Activated CD4-positive, alpha-beta T cell treated with anti-CD3 and anti-CD28 coated beads, Interleukin-10, Interleukin-2, amounts not matched to agents 100 ng/mL and 50 ng/mL, durations not matched to agents 16 hours and 8 hours (primary cell): ENCODE measurements at places on chromosomes 13 and 19.

- DNase-seq, result no peak
Observed at GRCh38 chr19:49872245-49873128, 4.7 kb downstream of the AKT1S1 start.

- peak; percentile 56 for DNase-seq
Observed at GRCh38 chr19:38095411-38096308, 128.4 kb downstream of the DPF1 start.

- DNase-seq, result peak; percentile 41
Observed at GRCh38 chr19:54154603-54155345, 4.7 kb downstream of the LENG1 start.

GRCh38 chr19:56699552-56699951, 28.0 kb upstream of the ZNF835 start:
- no peak for DNase-seq

GRCh38 chr19:30065680-30066606, 123.9 kb downstream of the URI1 start:
- no peak for DNase-seq

DNA sequence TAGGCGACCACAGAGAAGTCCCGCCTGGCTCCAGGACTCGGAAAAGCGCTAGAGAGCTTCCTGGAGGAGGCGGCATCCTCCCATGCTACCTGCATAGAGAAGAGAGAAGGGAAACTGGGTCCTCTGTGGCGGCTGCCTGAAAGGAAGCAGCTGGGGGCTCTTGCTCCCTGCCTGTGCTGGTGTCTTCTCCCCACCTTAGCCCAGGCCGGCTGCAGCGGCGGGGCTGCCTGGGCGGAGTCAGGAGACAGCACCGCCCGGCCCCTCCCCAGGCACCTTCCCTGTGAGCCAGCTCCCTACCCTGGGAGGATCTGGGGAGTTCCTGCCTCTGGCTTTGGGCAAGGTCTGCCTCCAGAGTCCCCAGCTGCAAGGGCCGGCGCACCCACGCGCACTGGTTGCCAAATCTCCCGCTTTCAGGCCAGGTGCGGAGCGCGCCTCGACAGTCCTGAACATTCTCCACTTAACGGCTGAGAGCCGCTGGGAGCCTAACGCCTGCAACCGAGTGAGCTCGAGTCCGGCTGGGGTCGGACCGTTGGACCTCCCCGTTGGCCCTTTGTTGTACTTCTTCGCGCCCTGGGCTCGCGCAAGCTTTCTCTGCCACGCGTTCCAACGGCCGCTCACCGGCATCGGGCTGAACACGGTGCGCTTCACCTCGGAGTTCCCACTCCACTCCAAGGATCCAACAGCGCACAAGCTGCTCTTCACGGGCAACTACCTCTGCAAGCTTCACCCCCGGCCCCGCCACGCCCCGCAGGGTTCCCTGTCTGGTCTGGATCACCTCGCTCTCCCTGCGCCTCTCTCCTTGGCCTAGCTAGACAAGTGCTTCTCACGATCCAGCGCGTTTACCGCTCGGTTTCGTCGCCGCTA, 21.8 kb upstream of the ZNF30 start:
- no peak for DNase-seq

- no peak for DNase-seq
Observed at GRCh38 chr19:4624733-4625362, 14.5 kb upstream of the TNFAIP8L1 start.

DNA sequence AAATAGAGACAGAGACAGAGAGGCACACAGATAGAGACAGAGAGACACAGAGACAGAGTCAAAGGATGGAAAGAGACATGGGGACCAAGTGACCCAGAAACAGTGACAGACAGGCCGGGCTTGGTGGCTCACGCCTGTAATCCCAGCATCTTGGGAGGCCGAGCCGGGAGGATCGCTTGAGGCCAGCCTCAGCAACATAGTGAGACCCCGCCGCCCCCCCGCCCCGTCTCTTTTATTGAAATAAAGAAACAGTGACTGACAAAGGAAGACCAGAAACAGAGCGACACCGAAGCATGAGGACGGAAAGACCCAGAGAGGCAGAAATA, 848 bp upstream of the NECTIN2 start:
- no peak for DNase-seq

- DNase-seq, result peak; percentile 97
Observed at GRCh38 chr13:102394158-102395053, 7.4 kb downstream of the FGF14 start.

GRCh38 chr19:29560313-29561075, 34.7 kb downstream of the VSTM2B start:
- no peak for DNase-seq

DNA sequence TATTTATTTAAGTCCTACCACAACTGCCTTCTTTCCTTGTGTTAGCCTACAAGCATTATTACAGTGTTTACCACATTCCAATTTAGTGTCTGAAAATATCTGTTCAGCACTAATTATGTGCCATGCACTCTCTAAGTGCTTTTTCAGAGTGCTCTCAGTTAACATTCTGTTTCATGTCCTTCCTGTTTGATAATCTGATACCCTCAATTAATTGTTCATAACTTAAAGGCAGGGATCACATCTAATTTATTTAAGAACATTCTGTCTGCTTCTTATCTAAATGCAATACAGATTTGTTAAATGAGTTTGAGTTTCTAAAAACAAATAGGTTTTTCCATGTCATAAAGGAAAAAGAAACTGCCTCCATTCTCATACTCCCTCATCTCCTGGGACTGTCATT, 649.6 kb upstream of the ATXN8OS start:
- DNase-seq, result no peak

DNA sequence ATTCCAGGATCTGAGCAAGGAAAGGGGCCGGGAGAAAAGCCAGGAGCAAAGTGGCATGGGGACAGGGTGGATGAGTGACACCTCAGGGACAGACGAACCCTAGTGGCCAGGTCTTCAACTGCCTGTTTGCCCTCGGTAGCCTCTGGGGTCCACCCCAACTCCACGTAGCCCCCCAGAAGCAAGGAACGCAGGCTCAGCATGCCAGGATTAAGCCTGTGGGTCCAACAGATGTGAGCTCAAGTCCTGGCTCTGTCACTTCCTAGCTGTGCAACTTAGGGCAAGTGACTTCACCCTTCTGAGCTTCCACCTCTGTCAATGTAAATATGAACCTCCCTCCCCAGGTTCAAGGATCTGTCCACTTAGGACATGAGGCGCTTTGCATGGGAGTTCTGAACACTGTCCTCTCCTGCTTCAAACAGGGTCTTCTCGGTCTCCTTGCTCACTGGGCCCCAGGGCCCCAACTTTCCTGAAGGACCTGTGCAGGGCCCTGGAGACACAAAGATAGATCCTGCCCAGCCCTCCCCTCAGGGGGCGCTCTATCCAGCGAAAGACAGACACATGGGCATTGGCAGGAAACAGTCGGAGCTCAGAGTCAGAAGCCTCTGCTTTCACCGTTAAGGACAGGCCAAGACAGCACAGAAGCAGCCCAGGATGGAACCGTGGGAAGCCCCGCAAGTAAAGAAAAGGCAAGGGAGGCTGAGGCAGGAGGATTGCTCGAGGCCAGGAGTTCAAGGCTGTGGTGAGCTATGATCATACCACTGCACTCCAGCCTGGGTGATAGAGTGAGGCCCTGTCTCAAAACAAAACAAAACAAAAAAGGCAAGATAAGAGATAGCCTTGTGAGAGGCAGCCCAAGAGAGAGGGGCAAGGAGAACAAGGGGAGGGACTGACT, 13.2 kb downstream of the SYDE1 start:
- no peak for DNase-seq

DNA sequence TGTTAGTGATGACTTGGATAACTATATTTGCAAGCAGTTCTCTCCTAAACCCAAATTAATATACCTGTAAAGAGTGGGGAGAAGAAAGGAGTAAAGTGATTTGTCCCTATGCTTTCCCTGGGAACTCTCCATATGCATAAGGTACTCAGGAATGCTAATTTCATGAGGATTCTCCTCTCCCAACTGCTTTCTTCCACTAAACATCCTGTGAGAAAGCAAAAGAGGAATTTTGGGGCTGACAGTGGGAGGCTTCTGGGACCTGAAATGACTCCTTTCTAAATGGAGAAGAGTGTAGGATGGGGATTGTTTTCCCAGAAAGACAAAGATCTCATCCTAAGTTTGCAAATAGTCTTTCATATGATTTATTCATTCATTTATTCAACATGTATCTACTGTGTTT, 250.5 kb downstream of the TDRD3 start:
- no peak for DNase-seq

DNA sequence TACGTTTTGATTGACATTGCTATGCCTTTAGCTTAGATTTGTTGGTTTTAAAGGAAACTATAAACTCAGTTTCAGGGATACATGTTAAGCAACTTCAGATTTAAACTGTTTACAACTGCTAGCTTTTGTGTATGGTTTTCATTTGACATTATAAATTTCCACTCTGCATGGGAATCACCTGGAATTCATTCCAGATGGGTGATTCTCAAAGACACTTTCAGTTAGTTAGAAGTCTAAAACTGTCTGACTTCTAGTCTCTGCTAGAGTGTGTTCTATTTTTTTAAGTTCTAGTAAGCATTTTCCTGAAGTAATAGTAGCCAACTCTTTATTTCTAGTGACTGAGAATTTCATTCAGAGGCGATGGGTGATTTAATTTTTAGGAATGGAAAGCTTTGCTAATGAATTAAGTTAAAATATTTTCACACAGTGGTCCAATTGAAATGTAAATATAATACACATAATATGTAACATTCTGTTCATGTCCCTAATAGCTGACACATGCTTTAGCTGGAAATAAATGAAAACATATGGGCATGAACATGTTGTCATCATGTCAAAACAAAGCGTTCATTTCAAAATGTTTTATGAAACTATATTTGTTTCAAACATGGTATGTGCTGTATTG, 58.3 kb upstream of the CSNK1A1L start:
- DNase-seq, result no peak

DNA sequence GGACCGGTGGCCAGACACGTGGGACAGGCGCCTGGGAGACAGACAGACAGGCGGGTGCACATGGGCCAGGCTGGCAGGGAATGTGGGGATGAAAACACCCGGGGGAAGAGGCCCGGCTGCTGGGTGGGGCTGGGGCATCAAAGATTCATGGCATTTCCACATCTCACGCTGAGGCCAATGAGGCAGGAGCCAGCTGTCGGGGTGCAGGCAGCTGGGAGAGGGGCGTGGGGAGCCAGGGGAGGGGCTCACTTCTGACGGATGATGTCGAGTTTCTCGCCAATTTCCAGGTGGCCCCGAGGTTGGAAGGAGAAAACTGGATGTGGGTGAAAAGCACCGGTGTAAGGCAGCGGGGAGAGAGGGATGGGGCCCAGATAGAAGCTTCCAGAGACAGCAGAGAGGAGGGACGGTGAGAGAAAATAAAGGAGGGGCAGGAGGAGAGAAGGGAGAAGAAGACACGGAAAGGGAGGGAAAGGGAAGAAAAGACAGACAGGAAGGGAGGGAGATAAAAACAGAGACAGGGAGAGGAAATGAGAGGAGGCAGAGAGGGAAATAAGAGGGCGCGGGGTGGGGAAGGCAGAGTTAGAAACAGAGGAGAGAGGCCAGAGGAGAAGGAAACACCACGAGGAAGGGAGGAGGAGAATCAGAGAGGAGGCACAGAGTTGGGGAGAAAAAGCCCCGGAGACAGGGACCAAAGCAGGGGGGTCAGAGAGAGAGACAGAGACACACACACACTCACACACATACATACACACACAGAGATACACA, 8.0 kb upstream of the CCER2 start:
- no peak for DNase-seq

DNA sequence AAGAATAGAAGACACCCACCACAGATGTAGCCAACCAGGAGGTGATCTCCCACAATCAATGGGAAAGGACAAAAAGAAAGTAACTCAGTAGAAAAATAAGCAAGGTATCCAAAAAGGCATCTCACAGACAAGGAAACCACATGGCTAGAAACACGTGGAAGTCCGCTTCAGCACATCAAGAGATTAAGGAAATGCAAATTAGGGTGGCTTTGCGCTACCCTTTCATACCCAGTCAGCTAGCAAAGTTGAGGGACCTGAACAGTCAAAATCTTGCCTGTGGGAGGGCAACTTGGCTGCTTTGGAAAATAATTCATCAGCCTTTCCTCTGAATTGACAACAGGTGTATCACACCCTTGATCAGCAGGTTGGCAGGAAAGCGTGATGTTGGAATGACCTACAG, 11.6 kb upstream of the UQCR11 start:
- no peak for DNase-seq

DNA sequence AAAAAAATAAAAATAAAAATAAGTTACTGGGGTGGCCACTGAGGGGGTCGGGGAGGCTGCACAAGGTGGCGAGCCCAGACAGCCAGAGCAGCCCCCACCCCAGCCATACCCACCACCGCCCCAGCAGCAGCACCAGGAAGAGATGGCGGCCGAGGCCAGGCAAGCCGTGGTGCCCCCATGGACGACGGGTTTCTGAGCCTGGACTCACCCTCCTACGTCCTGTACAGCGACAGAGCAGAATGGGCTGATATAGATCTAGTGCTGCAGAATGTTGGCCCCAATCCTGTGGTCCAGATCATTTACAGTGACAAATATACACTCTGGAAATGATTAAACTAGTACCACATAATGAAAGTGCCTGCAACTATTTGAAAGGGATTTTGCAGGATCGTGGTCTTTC, 71.6 kb upstream of the ZDHHC20 start:
- peak; percentile 4 for DNase-seq

DNA sequence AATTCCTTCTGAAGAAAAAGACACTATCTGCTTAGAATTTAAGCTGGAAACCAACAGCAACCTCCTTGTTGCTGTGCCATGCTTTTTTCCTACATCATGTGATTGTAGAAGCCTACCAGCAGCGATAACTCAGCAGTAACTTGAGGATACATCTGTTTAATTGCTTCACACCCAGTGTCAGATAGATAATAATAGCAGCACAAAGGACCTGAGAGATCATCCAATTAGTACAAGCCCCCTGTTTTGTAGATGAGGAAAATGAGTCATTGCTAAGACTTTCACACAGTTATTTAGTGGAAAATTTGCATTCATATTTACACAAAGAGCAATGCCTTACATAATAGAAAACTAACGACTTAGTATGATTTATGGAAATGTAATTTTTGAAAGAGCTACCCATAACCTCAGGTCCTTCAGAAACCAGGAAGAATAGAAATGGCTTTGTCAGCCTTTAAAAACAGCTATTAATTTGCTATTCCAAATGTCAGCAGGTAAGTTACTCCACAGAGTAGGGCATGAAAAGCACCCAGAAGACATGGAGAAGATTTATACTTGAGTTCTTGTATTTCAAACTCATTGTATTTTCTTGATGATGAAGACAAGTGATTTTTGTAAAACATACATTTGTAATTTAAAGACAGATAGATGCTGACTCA, 93.7 kb upstream of the SGCG start:
- no peak for DNase-seq

DNA sequence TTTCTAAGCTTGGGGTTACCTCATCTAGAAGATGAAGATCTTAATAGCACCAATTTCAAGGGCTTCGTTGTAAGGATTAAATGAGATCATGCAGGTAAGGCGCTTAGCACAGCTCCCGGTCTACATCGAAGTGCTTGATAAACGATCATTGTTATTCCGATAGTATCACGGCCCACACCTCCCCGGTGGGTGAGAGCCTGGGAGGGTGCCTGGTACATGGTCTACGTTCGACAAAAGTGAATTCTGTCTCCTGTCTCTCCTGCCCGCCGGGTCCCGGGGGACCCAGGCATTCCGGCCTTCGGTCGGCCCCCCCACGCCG, 501 bp upstream of the MYH14 start:
- no peak for DNase-seq
